ENCODE measurements at places on chromosomes 13 and 19.

DNA sequence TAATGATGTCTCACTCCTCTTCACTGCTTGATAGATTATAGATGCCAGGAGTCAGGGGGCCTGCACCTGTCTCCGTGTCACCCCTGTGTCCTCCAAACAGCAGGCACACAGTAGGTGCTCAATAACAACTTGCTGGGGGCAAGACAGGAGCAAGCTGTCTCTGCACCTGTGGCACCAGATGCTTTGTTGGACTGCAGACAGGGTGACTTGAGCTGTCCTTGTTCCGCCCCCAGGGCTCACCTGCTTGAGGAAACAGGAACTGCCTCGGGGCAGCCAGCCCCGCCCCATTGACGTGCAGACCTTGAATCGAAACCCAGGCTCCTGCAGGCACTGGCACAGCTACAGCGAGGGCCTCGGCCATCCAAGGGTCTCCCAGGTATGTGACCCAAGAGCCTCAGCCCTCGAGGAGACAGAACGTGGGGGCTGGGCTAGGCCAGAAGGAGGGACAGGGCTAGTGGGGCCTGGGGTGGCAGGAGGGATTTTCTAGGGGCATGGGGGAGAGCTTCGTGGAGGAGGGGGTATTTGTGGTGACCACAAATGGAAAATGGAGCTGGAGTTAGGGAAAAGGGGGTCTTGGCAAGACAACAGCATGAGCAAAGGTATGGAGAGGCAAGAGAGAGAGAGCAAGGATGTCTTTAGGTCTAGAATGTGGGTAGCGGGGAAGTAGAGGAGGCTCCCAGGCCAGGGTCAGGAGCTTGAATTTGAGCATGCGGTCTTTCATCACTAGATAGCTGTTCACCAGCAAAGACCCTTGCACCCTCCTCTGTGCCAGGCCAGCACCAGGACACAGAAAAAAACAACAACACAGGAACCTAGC is at the start of gene HSH2D:
TSS of gene HSH2D (plus strand) at position 287 of the 817 bp plus-strand sequence. CDS start 5,066 bp downstream, outside the sequence.
- peak; percentile 73 for DNase-seq

GRCh38 chr19:6250909-6251308 is 28.9 kb downstream of the MLLT1 start:
- DNase-seq: no peak

DNA sequence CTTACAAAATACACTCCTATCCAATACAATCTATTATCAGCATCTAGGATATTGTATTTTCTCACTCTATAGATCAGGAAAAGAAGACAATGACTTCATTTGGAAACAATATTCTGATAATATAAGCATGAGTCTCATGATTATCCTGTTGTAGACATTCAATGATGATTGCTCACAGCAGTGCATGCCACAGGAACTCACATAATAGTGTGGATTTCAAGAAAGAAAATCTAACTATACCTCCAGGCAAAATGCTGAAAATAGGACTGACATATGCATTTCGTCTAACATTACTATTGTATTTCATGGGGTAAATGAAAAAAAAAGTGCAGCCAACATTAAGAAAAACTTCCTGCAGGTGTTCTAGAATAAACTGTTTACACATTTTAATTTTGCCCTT is 122.6 kb downstream of the POSTN start:
- DNase-seq: no peak

GRCh38 chr19:29576761-29577648 is 29.1 kb upstream of the POP4 start:
- peak; percentile 63 for DNase-seq

GRCh38 chr13:36783890-36784289 is 35.1 kb upstream of the RFXAP start:
- DNase-seq: no peak

GRCh38 chr19:31314156-31314555 is 35.1 kb downstream of the TSHZ3 start:
- DNase-seq: no peak

GRCh38 chr13:107881362-107881761 is 334.0 kb downstream of the LIG4 start:
- no peak for DNase-seq

DNA sequence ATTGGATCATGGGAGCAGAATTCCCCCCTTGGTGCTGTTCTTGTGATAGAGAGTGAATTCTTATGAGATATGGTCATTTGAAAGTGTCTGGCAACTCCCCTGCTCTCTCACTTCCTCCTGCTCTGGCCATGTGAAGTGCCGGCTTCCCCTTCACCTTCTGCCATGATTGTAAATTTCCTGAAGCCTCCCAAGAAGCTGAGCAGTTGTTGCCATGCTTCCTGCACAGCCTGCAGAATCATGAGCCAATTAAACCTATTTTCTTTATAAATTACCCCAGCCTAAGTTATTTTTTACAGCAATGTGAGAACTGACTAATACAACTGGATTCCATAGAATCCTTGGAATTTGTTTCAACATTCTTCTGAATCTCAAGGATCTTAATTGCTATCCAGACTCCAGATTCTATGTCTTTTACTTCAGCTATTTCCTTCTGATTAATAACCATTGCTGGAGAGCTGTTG is 328.1 kb downstream of the SLITRK5 start:
- no peak for DNase-seq

DNA sequence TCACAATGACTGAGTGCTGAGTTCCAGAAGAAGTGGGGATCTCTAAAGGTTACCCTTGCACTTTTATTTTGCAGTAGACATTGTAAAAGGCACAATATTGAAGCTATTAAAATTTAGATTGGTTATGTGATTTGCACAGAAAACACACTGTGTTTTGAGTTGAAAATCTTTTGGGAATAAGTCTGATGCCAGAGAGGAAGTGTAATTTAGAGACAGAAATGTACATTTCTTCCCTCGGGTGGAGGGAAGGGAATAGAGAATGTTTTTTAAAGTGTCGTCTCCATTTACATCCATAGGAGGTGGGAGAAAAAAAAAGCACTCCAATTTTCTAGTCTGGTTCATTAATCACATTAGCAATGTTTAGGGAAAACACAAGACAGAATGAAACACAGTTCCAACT is 465.8 kb downstream of the OLFM4 start:
- no peak for DNase-seq

GRCh38 chr13:98399756-98400155 is 177.2 kb downstream of the STK24 start:
- DNase-seq: no peak

GRCh38 chr19:41030651-41031050 is 39.6 kb downstream of the CYP2B6 start:
- DNase-seq: no peak

DNA sequence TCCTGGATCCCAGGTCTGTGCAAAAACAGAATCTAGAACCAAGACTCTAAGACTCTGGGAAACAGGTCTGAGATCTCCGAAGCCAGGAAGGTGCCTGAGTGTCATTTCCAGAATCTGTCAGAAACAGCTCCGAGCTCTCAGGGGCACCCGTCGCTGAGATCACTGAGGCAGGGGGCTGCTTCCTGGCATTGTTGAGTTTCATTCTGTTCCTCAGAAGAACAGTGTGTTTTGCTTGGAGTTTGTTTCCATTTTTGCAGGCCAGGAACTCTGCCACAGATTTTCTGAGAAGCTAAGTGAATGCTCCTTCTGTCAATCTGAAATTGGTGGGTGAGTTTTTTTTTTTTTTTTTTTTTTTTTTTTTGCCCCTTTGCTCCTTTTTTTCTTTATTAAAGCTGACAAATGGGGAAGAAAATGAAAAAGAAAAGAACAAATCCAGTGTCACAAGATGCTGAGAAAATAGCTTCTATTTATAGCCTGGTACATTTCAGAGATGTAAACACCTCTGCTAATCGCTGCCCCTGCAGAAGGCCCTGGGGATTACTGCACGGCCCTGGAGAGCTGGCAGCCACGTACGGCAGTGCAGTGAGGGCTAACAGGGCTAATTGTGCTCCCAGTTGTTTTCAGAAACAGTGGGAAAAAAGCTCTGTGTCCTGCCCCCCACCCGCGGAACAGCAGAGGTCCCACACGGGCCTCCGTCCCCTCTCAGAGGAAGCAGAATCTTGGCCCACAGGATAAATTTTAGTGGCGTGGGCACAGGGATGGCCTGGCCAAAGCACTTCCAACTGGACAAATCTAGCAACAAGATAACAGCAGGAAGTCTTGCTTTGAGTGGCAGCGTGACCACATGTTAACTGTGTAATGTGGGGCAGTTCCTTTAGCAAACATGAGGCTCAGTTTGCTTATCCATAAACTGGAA is 237.6 kb upstream of the IRS2 start:
- no peak for DNase-seq

DNA sequence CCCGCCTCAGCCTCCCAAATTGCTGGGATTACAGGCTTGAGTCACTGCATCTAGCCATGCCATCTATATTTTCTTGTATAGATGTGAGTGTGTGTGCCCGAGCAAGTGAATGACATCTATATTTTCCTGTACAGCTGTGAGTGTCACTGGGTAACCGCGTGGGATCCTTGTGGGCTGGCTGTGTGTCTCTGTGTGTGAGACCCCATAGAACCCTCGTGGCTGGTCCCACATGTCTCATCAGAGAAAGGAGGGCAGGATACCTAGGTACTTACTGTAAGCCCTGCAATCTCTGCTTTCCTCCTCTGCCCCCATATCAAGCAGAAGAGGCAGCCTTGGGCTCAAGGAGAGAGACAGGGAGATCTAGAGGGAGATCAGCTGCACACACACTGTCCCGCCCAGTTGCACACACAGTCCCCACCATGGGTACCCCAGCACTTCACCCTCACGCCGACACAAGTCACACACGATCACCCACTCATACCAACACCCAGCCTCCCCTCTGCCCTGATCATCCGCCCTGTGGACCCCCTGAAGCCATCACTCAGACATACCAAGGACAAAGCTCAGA is 655 bp downstream of the DENND1C start:
- no peak for DNase-seq

DNA sequence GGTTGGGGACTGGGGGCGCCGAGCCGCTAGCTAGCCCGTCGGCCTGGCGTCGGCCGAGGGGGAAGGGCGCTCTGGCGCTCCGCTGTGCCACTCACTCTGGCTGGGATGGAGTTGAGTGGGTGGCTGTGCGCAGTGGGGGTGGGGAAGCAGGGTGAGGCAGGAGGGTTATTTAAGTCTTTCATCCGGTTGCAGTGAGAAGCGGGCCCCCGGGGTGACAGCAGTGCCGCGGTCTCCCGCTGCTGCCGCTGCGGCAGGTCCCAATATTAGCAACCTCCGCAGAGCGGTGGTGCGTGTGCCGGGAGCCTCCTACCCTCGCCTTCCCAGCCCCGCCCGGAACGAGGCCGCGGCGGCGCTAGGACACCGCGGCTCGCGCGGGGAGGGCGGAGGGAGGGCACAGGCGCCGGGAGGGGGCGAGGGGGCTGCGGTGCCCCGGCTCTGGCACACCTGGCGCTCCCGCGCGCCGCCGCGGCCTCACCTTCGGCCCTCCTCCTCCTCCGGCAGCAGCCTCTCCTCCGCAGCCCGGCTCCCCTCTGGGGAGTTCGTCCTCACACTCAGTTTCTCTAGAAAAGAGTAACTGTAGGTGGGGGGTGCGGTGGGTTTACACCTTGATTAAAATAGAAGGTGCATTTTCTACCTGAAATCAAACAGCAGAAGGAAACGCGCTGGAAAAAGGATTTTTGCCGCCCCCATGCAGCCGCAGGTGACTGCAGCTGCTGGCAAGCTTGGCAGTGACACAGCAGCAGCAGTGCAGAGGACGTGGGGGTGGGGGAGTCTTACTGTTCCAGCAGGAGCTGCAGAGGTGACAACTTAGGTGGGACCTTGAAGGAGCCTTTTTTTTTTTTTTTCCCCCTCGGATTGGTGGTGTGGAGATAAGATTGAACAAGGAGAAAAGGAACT is 4.5 kb downstream of the FGF9 start:
- peak; percentile 47 for DNase-seq

- DNase-seq: no peak
Observed at GRCh38 chr19:28264556-28264955, 948.4 kb downstream of the UQCRFS1 start.

DNA sequence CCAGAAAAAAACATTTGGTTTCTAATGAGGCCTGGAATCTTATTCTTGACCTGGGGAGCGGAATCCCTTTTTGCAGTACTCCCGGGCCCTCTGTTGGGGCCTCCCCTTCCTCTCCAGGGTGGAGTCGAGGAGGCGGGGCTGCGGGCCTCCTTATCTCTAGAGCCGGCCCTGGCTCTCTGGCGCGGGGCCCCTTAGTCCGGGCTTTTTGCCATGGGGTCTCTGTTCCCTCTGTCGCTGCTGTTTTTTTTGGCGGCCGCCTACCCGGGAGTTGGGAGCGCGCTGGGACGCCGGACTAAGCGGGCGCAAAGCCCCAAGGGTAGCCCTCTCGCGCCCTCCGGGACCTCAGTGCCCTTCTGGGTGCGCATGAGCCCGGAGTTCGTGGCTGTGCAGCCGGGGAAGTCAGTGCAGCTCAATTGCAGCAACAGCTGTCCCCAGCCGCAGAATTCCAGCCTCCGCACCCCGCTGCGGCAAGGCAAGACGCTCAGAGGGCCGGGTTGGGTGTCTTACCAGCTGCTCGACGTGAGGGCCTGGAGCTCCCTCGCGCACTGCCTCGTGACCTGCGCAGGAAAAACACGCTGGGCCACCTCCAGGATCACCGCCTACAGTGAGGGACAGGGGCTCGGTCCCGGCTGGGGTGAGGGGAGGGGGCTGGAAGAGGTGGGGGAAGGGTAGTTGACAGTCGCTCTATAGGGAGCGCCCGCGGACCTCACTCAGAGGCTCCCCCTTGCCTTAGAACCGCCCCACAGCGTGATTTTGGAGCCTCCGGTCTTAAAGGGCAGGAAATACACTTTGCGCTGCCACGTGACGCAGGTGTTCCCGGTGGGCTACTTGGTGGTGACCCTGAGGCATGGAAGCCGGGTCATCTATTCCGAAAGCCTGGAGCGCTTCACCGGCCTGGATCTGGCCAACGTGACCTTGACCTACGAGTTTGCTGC is at the start of gene ICAM4:
TSS of gene ICAM4 (plus strand) at position 153 of the 935 bp plus-strand sequence. CDS start at position 211, 58 bp downstream.
- peak; percentile 28 for DNase-seq

DNA sequence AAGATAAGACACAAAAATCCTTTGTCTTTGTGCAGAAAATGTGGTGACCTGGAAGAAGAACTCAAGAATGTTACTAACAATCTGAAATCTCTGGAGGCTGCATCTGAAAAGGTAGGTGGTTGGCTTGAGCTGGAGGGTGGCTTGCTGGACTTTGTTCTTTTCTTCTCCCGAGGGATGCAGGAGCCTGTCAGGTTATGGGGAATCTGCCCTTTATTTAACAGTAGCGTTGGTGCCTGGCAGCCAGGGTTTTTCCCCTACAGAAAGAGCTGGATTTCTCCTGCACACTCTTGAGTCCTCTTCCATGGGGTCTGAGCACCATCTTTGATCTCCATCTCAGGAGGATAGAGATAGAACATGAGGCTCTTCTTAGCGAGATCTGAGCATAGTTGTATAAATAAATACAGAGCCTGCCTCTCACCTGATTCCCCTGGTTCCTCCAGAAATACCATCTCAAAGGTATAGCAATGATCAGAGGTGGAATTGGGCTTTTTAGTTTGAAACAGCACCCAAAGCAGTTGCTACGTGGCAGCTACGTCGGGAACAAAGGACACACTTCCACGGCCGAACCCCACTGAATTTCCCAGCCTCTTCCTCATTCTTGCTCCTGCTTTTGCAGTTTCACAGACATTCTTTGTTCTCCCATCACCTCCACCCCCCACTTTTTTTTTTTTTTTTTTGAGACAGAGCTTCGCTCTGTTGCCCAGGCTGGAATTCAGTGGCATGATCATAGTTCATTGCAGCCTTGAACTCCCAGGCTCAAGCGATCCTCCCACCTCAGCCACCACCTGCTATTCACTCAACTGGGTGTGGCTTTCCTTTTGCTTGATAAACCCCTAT is 12.9 kb downstream of the TPM4 start:
- no peak for DNase-seq

- peak; percentile 13 for DNase-seq
Observed at GRCh38 chr19:12000152-12000981, 35.1 kb downstream of the ZNF433 start.

Data from stimulated activated CD4-positive, alpha-beta T cell treated with anti-CD3 and anti-CD28 coated beads, Interleukin-4, amount 100 ng/mL, for 24 hours (primary cell).